ENCODE measurements at places on chromosomes 13 and 19.

- no peak for DNase-seq
These were observed 10.7 kb downstream of the PPP1R37 start for GRCh38 chr19:45103508-45104319.

DNA sequence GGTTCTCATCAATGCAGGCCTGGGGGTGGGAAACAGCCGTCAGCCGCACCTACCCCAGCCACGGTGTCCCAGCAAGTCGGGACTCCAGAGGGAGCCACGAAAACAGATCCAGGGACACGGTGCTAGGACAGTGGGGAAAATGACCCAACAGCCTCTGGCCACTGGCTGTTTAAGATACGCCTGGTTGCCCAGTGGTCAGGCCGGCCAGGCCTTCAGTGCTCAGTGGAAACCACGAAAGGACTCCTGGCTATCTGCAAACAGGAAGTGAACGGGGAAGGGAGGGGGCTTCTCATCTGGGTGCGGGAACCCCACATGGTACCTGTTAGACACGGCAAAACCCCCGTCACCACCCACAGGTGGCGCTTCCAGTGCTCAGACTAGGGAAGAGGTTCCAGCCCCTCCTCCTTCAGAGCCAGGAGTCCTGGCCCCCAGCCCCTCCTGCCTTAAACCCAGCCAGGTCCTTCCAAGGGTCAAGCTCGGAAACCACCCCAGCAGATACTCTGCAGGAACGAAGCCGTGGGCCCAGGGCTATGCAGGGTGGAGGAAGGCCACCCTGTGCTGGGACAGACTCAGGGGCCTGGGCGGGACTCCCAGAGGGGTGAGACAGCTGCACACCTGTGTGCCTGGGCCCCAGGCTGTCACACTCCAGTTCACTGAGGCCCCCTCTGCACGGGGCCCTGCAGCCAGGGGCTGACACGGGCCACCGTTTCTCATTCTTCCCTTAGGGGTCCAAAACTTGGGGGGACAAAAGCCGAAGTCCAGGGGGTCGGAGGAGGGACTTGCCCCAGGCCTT, 4.5 kb downstream of the PPP1R12C start:
- no peak for DNase-seq

DNA sequence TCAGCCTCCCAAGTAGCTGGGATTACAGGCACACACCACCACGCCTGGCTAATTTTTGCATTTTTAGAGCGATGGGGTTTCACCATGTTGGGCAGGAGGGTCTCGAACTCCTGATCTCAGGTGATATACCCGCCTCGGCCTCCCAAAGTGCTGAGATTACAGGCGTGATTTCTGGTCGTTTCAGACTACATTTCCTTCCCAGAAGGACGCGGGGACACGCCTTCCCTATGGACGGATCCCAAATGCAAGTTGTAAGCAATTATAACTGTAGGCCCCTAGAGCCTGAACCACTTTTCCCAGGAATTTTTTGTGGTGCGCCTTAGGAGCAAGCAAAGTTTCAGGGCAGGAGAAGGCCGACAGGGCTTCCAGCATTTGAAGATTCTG, 17.8 kb upstream of the ZNF331 start:
- no peak for DNase-seq

GRCh38 chr13:62875118-62875640, 1459.5 kb upstream of the PCDH20 start:
- DNase-seq, result no peak

GRCh38 chr13:34810996-34811395, 131.1 kb upstream of the NBEA start:
- no peak for DNase-seq

GRCh38 chr13:60043262-60043661, 120.5 kb downstream of the DIAPH3 start:
- no peak for DNase-seq

DNA sequence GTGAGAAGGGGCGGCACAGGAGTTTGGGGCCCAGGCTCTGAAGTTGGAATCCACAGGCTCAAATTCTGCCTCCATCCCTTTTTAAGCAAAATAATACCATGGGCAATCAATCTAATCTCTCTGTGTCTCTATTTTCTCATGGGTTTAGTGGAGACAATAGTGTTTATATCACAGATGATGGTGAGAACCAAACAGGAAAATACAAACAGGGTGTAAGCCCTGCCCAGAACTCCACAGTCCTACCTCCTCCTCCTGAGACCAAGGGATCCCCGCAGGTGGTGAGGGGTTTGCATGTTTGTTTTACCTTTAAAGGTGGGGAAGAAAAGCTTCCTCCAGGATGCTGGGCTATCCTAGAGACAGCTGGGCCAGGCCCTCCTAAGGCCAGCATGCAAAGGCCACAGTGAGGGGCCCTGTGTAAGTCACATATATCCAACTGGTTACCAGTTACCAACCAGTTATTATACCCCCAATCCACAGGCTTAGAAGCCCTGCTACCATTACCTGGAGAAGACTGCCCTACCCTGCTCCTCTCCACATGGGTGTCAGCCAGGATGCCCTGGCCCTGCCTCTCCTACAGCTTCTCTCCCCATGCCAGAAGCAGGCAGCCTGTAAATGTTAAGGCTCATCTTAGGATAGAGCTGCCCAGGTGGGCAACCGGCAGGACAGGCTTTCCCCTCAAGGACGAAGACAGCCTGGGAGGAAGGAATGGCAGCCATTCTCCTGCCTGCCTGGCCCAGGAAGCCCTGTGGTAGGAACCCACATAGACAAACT, 658.4 kb downstream of the UQCRFS1 start:
- DNase-seq, result no peak

- DNase-seq, result no peak
These were observed 6.3 kb downstream of the ARHGAP33 start for GRCh38 chr19:35781650-35782049.

- no peak for DNase-seq
These were observed 328.6 kb downstream of the SLITRK5 start for GRCh38 chr13:87999788-88000187.

DNA sequence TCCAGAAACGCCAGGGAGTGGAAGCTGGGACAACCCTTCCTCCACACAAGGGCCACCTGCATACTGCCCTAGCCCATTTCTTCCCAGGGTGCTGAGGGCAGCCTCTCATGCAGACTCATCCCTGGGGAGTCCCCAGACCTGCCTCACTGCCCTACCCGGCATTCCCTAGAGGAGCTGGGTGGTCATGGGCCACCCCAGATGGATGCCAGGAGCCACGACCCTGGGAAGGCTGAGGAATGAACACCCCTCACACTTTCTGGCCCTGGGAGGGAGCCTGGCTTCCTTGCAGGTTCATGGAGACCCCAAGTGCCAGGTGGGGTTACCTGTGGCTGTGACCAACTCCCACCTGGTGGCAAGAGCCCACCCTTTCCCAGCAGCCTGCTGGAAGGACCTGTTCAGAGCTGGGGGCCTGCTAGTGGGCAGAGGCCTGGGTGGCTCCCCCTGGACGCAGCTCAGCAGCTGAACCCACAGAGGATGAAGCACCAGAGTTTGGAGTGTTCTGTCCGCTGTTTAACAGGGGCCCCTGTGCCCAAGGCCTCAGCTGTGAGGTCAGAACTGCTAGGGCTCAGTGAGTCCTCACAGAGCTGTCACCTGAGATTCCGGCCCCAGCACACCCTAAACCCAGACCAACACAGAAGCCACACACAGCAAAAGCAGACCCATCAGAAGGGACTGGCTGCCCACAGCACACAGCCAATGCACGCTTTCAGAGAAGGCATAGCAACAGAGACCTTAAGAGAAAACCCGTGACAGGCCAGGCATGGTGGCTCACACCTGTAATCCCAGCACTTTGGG, 6.6 kb downstream of the ACP4 start:
- DNase-seq, result no peak

GRCh38 chr13:91644806-91645205, 246.4 kb downstream of the GPC5 start:
- DNase-seq, result no peak

GRCh38 chr13:34419025-34419424, 523.0 kb upstream of the NBEA start:
- no peak for DNase-seq

GRCh38 chr13:27086599-27087265, 84.9 kb downstream of the USP12 start:
- no peak for DNase-seq

DNA sequence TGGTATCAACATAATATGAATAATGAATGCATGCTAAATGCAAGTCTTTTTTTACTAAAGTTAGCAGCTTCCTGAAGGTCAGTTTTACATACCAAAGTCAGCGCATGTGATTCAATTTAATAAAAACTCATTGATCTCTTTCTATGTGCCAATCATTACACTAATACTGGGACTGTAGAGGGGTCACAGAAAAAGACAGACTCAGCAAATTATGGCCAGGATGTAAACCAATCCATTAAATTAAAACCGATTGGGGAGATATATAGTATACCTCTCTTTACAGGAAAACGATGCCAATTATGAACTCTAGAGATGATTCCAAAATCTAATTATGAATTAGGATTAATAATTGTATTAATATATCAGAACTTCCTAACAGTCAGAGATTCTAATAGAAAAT, 624.4 kb upstream of the PCDH20 start:
- no peak for DNase-seq

DNA sequence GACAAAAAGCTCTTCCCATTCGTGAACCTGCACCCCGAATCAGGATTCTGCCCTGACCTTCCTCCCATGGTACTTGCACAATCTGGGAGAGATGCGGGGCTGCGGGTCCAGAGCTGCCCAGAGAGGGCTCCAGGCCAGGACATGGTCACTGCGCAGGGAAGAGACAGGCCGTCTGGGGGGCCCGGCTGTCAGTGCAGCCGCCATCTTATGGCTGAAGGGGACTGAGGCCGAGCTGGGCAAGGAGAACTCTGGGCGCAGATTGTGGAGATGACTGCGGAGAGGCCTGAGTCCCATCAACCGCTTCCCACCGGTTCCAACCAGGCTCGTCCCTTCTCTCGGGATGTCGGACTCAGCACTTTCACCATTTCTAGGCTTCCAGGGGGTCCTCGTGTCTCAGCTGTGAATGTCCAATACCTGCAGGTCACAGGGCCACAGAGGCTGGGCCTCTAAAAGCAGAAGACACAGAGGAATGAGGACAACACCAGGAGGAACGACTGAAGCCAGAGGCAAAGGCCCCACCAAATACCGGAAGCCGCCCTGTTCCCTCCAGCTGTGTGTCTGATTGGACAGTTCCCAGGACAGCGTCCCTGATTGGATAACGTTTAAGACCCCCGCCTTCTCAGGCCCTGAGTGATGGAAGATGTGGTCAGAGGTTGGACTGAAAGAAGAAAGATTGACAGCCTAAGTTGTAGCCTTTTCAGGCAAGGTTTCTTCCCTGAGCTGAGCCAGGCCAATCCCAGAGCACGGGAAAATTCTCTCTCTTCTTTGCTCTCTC, 117.1 kb upstream of the ZNF91 start:
- no peak for DNase-seq

DNA sequence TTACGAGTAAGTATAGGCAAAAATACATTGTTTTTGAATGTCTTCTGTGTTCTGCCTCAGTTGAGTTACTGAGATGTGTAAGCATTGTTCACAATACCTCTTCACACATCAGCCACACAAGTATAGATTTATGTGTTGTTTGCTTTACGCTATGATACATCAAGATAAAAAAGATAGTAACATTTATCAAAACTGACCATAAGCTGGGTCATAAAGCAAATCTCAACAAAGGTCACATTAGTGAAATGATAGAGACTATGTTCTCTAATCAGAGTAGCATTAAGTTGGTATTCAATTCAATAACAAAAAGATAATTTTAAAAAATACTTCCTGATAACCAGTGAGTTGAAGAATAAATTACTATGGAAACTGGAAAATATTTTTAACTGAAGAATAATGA, 127.5 kb downstream of the ZAR1L start:
- DNase-seq, result no peak

DNA sequence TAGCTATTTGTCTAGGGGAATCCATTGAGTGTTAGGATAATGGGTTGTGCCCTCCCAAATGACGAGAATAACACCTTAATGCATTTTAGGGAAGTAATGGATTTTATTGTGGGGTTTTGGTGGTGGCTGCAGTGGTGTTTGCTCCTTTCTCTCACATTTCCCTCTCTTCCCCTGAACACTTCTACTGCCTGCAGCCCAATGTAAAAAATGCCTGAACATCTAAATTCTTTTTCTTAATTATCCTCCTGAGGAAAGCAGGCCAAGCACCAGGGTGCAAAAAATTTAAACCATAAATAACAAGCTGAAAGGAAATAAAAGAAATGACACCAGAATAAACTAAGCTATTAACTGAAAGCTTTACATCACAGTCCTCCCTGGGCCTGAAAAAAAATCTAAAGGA, 57.3 kb upstream of the PCDH8 start:
- DNase-seq, result no peak

GRCh38 chr13:21987793-21988192, 316.9 kb downstream of the FGF9 start:
- DNase-seq, result no peak

GRCh38 chr19:23436318-23436717, 41.0 kb upstream of the ZNF91 start:
- DNase-seq, result no peak

DNA sequence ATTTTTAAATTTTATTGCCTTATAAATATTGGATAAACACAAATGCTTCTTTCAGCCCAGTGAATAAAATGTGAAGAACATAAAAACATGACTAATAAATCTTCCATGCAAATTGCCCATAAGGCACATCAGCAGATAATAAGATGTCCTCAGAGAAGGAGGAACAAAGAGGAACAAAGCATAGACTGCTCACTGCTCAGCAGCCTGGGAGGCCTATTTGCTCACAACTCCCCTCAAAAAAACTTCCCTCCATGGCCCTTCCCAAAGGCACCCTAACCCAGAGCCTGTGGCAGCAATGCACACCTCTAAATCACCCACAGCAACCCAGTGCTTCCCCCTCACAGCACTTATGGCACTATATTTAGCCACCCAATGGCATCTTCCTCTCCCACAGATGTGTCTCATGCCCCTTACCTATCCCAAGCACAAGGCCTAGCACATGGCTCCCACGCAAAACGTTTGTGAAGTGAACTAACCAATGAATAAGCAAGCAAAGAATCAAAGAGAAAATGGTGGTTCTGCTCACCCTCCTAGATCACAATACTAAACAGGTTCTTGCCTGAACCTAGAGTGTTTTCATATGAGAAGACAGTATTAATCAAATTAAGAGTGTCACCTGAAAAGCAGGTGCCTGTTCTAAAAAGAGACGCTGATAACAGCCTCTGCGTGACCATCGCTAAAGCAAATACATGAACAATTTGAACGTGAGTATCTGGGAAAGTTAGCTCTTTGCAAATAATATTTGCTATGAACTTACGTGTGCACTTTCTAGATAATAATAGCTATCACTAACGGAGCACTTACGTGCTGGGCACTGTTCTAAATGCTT, 96.9 kb downstream of the TBC1D4 start:
- no peak for DNase-seq

DNA sequence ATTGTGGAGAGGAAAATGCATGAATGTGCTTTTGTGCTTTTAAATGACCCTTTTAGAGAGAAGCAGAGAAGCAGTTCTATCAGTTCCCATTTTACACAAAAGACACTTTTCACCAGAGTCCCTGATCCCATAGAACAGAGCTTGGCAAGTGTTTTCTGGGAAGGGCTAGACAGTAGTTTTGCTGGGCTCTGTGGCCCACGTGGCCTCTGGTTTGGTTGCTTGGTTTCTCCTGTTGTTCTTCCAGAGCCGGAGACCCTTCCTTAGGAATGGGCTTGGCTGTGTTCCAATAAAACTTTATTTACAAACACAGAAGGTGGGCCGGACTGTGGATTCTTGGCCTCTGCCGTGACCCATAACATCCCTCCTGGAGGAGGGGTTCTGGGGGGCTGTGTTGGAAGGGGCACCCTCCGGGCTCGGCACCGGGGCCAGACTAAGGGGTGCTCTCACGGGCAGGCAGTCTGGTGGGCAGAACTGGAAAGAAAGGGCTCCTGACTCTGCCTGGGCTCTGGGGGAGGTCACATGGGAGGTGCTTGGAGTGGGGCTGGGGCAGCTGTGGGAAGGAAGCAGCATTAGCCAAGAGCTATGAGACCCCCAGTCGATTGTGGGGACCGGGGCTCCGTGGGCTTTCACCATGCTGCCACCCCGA, 3.2 kb downstream of the SPPL2B start:
- no peak for DNase-seq
